ENCODE measurements at places on chromosomes 2 and 18.

DNA sequence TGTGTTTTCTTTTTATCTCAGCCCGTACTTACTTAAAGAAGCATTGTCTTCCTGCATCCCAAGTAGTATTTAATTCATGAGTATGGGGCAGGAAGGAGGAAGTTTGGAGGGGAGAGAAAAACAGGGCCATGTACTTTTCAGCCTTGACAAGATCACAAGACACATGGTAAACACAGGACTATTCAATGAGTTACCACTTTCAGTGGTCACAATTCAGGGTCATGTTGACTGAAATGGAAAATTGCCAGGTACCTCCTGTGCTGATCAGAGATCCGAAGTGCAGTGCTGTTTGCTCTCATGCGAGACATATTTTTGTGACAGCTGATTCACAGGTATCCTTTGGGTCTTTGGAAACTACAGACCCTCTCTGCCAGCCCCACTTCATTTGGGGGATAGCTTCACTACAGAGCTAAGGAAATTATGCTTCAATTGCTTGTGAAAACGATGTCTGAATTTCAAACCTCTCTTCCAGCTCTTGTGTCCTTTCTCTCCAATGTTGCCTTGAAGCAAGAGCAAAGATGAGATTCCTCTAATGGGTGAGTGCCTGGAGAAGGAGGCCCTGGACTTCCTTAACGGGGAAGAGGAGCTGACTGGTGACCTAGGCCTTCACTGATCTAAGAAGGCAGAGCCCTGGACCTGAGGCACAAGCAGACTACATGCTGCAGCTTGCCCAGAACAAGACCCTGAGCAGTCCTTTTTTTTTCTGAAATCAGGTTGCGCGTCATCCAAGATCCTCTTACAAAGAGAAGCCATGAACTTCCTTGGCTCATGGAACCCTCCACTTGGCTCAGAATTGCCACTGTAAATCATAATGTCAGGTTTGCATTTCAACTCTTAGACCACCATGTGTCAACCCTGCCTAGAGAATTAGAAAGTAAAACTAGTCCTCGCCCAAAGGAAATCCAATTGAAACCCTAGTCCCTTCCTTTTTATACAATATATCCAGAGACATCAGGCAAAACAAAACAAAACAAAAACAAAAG is 44.1 kb downstream of the EVA1A start:
- no peak for DNase-seq

DNA sequence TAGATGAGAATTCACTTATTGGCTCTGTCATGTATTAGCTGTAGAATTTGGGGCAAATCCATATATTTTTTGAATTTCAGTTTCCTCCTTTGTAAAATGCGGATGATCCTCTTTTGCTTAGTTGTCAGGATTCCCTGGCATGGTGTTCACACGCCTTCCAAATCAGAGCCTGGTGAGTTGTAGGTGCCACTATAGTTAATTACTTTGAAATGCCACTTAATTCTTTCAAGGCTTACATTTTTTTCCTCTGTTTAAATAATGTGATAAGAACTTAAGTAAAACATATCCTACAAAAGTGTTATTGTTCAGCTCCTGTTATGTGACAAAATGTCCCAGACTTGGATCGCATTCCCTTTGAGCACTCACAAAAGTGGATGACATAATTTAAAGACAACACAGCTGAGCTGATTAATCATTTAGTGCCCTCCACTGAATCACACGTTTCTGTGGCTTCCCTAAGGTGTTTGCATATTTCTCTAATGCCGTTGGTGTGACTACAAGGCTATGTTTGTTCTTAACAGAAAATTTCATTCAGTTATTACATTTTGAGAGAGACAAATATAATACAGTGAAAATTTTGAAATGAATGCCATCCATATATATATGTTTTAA is 471.2 kb upstream of the CHST9 start:
- no peak for DNase-seq

DNA sequence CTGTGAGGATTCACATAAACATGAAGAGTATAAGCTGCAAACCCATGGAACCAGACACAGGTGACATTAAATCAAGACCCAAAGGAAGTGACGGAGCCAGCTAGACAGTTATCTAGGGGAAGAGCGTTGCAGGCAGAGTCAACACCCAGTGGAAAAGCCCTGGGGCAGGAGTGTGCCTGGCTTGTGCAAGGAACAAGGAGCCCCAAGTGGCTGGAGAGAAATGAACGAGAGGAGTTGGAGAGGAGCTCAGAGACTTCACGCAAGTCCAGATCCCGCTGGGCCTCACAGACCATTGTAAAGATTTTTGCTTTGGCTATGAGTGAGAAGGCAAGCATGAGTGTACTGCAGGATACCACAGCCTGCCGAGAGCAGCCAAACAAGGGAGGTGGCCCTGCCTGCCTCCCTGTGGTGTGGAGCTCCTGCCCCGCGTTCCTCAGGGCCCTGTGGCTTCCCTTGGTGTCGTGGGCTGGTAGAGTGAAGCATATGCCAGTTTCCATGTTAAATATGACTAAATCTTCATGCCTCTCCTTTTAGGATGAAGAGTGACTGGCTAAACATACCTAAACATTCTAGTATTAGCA is 88.2 kb downstream of the SP3 start:
- DNase-seq, result no peak

- no peak for DNase-seq
Observed at GRCh38 chr2:29942711-29943110, 21.3 kb upstream of the ALK start.

- DNase-seq, result no peak
Observed at GRCh38 chr2:3738454-3738853, 35.1 kb downstream of the DCDC2C start.

- DNase-seq, result no peak
Observed at GRCh38 chr18:6561016-6561415, 146.3 kb upstream of the L3MBTL4 start.

GRCh38 chr2:38448692-38449410 is 71.8 kb upstream of the ATL2 start:
- no peak for DNase-seq

All from activated CD8-positive, alpha-beta memory T cell treated with anti-CD3 and anti-CD28 coated beads for 4 hours (primary cell).